Cerebellum (tissue), 4 donors: ENCODE measurements at places on chromosomes 13 and 19.

GRCh38 chr13:40590112-40590862 is 76.2 kb downstream of the FOXO1 start:
- no peak for DNase-seq

- DNase-seq = no peak
Observed at GRCh38 chr13:105282406-105283285, 1252.8 kb downstream of the EFNB2 start.

GRCh38 chr13:76035711-76036110 is 399.6 kb downstream of the LMO7 start:
- DNase-seq = no peak

DNA sequence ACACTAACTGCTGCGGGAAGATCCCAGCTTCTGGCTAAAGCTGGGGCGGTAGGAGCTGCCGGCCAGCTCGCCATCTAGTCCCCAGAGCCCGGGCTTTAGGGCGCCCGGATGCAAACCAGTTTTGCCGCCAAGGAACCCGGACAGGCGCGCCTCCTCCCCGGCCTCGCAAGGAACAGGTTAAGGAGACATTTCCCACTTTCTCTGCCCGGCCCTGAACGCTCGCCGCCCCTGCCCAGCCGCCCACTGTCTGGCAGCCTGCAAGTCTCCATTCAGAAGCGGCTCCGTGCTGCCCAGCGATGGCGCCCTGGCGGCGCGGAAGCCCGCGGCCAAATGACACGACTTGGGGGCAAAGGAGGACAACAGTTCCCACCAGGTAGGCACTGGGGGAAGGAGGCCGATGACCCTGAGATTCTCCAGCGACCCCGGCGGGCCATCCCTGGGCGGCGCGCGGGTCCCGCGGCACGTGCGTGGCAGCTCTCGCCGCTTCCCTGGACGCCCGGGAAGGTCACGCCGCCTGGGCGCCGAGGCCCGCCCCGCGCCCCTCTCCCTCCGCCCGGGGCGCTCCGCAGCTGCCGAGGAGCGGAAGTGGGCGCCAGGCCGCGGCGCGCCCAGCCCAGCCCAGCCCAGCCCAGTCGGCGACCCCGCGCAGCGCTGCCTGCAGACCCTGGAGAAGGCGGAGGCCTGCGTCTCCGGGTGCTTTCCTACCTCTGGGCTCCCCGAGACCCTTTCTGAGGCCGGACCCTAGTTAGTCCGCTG is 42.2 kb upstream of the HNRNPA1L2 start:
- peak; percentile 39 for DNase-seq

DNA sequence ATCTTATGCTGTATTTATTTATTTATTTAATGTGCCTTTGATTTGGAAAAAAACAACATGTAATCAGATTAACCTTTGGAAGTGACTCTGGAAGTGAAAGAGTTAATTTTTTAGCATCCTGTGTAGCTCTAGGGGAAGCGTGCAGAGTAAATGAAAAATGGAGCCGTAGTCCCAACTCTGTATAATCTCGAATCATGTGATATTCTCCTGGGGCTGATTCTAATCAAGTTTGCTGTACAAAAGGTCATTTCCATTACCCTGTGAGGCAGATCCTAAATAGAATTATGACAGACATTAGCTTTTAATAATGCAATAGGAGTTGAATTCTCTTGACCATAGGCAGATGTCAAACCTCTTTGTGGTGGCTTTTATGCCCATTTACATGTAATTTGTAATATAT is 238.6 kb upstream of the CSNK1A1L start:
- no peak for DNase-seq

DNA sequence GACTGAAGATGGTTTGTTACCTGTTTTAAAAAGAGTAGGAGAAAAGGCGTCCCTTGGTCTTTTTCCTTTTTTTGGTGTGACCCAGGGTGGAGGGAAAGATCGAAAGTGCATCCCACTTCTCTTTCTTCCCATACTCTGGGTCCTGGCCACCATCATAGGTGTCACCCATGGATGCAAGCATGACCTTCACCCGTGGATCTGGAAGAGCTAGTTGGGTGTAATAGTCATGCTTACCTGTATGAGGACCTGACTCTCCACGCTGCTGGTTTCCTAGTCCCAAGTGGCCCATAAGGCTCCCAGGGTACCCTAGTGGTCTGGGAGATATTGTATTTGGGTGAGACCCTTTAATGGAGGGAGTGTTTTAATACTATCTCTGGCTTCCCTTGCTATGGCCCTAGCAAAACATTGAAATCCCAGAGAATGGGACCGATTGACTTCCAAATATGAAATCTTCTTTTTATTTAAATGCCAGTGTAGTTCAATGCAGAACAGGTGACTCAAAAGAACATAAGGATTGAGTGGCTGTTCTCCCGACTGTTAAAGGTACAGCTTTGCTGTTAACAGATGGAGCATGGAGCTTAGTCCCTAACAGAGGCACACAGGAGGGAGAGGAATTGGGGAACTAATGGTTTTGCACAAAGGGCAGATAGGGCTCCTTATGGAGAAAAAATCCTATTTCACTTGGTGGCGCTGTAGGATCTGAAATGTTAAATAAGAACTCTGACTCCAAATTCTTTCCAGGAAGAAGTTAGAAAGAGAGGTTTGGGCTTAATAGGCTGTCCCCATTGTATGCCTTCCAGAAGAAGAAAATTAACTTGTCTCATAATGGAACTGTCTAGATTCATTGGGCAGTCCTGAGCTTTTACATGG is 7.0 kb upstream of the ZNF550 start:
- no peak for DNase-seq

DNA sequence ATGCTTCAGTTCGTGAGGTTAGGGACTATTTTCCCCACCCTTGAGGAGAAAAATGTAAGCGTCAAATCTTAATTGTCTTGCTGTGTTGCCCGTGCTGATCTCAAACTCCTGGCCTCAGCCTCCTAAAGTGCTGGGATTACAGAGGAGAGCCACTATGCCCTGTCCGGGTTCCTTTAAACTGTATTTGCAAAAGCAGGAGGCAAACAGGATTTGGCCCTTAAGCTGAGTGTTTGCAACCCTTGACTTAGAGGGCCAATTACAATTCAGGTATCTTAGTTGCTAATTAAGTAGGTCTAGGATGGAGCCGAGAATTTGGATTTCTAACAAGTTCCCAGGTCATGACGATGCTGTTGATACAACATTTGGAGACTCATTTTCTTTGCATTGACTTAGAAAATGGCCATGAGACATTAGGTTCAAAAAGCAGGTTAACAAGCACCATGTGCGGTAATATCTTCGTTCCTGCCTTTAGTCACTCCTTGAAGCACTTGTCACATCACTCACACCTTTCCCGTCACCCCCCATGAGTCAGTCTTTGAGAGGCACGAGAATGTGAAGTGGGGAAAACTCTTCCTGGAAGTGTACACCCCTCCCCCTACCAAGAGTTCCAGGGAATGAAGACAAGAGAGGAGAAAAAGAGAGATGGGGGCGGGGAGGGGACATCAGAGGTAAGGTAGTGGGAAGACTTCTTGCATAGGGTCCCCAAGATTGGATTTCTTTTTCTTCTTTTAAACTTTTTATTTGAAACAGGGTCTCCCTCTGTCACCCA is 2.6 kb downstream of the NAPSA start:
- no peak for DNase-seq

DNA sequence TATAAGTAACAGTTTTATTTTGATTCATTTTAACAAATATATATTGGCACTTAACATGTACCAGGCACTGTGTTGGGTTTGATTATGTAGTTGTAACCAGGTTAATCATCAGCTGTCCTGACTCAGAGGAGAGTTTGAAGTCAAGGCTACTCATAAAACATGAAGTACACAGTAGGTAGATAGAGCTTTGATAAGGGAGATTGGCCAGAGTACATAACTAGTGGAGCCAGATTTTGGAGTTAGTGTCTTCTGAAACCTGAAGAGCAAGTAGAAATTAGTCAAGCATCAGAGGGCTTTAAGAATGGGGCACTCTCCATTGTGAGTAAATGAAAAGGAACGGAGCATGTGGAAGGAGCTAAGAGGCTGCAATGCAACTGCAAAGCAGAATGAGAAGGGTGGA is 333.9 kb downstream of the RFC3 start:
- no peak for DNase-seq

DNA sequence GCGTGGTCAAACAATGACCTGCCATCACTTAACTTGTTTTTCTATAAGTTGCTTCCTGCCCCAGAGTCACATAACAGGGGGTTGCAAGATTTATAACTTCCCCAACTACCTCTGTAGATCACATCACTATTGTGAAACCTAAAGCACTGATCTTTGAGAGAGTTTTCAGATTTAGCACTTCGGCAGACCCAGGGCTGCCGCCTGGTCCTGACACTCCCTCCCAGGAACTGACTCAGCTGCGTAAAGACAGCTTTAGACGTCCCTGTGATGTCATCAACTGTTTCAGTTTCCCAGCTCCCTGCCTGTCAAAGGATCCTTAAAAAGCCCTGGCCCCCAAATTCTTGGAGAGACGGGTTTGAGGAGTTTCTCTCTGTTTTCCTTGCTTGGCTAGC is 33.3 kb downstream of the IGFL2 start:
- DNase-seq = no peak

- DNase-seq = no peak
Observed at GRCh38 chr19:543910-544608, at the start of gene GZMM. Gene GZMM (plus strand): TSS chr19:544053. CDS start chr19:544072, 19 bp downstream.

- no peak for DNase-seq
Observed at GRCh38 chr13:95245071-95245470, 56.2 kb downstream of the ABCC4 start.

DNA sequence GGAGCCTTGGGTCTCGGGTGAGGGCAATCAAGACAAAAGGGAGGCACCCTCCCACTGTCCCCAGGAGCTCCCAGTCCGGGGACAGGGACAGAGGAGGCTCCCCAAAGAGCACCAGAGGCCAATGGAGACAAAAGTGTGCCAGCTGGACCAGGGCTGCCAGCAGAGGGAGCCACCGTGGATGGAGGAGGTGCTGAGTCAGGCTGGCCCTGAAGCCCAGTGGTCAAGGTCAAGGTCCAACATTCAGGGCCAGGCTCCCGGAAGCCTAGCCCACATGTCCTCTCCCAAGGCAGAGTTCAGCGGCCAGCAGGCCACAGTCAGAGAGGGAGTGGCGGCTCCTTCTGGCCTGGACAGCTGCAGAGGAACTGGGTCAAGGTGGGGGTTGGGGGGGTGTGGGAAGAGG is 8.4 kb downstream of the COL5A3 start:
- no peak for DNase-seq

- DNase-seq = no peak
Observed at GRCh38 chr13:41470196-41470595, 12.8 kb downstream of the RGCC start.

DNA sequence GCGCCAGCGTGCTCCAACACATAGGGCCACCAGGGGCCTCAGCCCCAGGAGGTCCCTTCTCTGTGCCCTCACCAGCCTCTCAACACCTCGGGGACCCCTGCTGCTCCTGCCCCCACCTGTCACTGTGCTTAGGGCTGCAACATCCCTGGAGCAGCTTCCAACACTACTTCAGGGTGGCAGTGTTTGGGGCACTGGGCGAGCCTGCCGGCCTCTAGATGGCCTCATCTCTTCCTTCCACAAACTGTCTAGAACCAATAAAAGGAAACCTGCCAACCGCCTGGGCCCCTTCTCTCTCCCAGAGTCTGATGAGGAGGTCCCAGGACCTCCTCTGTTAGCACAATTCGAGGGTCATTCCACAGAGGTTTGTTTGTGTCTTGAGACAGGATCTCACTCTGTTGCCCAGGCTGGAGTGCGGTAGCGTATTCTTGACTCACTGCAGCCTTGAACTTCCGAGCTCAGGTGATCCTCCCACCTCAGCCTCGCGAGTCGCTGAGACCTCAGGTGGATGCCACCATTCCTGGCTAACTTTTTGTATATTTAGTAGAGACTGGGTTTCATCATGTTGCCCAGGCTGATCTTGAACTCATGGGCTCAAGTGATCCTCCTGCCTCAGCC is 10.1 kb upstream of the SHD start:
- no peak for DNase-seq
